ENCODE measurements at places on chromosomes 13 and 19.

DNA sequence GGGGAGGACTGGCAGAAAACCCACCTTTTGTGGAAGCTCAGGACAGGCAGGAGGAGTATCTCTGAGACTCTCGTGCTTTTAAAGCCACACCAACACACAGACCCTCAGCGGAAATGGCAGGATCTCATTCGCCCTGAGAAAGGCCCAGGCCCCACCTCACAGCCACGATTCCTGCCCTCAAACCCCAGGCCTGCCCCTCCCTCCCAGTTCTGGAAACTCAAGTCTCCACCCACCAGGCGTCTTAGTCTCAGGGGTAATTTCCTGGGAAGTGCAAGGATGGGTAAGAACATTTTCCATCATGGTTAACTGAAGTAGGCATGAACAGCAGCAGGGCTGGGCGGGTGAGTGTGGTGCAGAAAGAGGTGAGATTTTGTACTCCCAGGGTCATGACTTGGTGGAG is 8.0 kb upstream of the PDE4C start:
- no peak for DNase-seq

GRCh38 chr19:10270180-10270615 is 722 bp upstream of the ICAM1 start:
- peak; percentile 52 for DNase-seq

- DNase-seq = peak; percentile 75
These were observed 41.2 kb upstream of the KLF2 start for GRCh38 chr19:16283210-16284061.

DNA sequence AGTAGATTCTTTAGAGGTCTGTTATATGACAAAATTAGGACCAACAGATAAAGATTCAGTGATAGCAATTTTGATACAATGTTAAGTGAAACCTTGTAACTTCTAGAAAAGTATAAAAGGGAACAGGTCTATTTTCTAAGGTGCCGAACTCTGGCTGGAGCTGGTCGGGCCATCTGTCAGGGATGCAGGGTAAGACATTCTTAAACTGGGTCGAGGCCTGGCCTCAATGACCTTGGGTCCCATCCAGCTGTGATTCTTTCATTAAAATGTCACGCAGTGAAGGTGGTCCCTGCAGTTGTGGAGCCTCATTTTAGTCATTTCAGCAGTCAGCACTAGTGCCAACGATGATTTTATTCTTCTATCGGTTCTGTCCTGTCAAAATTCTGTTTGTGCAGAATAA is 271.9 kb upstream of the SPRY2 start:
- no peak for DNase-seq

GRCh38 chr13:98450539-98451111 is 126.3 kb downstream of the STK24 start:
- DNase-seq = peak; percentile 68

GRCh38 chr19:40763963-40764362 is 11.4 kb upstream of the MIA start:
- no peak for DNase-seq

- DNase-seq = no peak
These were observed 18.2 kb downstream of the IL17D start for GRCh38 chr13:20721454-20722357.

DNA sequence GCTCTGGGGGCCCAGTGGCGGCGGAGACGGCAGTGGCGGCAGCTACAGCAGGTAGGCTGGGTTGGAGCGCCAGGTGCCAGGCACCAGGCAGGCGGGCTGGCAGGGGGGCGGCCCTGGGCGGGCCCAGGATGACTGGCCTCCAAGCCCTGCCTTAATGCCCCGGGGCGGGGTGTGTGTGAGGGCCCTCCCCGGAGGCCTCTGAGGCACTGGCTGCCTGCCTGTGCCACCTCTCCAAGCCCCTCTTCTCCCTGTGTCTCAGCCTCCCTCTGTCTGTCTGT is at the start of gene KLK11:
Gene KLK11, minus strand, starts transcription at position 63 of the 278 bp plus-strand sequence. CDS start 985 bp downstream, outside the sequence.
- no peak for DNase-seq

- DNase-seq = no peak
These were observed 845.8 kb upstream of the SLITRK5 start for GRCh38 chr13:86825410-86825809.

DNA sequence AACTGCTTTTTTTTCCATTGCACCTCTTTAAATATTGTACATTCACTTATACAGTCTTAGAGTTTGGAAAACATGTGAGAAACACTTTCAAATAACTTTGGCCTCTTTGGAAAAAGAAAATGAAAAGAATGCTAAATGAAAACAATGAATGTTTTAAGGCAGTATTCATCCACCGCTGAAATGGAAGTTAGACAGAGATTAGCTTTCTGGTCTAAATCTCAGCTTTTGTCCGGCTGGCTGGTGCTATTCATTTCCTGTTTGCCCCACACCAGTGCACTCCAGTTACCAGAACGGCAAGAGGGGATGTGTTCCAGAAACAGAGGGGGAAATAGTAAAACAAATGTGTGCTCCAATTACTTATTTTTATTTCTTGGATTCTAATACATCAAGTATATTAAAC is 1201.3 kb downstream of the EFNB2 start:
- no peak for DNase-seq

GRCh38 chr13:27868641-27869435 is 51.0 kb upstream of the PDX1 start:
- DNase-seq = no peak

GRCh38 chr13:44093607-44094564 is 214.2 kb downstream of the LACC1 start:
- no peak for DNase-seq

GRCh38 chr19:13260883-13261653 is 110.9 kb downstream of the IER2 start:
- no peak for DNase-seq

DNA sequence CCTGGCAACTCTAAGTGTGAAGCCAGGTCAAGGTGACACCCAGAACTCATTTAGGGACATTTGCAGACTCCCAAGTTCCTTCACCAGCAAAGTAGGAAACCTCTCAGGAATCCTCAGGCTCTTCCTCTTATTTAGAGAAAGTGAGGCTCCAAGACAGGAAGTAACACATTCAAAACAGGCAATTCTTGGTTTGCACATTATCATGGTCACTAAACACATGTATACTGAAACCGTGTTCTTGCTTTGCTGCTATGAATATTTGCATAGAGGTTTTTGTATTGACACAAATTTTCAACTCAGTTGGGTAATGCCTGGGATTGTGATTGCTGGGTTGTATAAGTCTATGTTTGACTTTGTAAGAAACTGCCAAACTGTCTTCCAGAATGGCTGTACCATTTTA is 13.2 kb upstream of the URI1 start:
- DNase-seq = no peak

DNA sequence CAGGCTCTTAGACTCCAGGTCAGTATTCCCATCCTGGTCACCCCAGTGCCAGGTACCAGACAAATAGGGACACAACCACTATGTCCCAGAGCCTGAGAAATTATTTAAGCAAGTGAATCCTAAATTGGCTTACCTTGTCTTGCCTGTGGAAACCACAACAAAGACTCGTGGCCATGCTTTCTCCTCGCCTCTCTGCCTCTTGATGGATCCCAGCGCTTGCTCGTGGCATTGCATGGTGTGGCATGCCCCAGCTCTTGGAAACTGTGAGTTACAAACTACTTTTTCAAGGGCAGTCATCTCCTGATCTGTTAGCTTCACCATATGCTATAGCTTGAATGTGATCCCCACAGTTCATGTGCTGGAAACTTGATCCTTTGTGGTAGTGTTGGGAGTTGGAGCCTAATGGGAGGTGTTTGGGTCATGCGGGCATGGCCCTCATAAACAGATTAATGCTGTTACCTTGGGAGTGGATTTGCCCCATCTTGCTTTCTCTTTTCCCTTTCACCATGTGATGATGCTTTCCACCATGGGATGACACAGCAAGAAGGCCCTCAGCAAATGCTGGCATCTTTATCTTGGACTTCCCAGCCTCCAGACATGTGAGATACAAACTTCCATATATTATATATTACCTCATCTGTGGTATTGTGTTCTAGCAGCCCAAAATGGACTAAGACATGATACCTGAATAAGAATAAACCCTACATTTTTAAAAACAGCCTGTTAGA is 31.2 kb downstream of the SPRYD7 start:
- DNase-seq = no peak

GRCh38 chr13:67048084-67048820 is 181.9 kb downstream of the PCDH9 start:
- no peak for DNase-seq

- DNase-seq = no peak
These were observed 789.7 kb upstream of the GPC6 start for GRCh38 chr13:92436924-92437323.

- DNase-seq = no peak
These were observed 8.5 kb downstream of the CCDC8 start for GRCh38 chr19:46404753-46405468.

DNA sequence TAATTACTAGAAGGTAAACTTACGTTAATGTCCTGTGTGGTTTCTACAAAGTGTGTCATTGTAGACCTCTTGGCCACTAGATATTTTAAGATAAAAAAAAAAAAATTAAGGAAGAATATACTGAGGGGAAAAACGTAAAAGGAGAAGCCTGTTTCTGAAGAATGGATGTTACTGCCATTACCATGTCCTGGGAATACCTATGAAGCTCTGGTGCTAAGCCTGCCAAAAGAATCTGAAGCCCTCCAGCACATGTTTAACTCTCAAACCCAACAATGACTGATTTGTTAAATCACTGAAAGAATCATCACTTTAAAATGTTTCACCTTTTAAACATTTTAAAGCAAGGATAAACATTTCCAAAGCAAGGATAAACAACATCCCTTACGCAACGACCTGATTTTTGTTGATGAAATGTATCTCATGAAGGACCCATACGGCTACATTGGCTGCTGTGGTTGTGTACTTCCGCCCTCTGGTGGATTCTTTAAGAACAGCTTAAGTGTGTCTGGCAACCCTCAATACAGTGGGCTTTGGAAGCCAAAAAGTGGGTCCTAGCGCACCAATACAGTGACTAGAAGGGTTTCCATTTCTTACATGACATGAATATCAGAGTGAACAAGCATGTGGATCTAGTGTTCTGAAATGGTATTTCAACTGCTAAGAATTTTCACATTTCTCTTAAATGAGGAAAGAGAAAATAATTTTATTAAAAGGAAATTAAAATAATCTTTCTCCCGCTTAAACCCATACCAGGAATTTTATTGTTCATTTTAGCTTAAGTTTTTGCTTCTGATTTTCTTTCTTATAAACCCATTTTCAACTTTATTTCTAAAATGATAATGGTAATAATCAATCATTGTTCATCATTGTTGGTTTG is 74.5 kb upstream of the RAP2A start:
- DNase-seq = peak; percentile 89

GRCh38 chr13:97913206-97913605 is 40.3 kb upstream of the IPO5 start:
- no peak for DNase-seq

DNA sequence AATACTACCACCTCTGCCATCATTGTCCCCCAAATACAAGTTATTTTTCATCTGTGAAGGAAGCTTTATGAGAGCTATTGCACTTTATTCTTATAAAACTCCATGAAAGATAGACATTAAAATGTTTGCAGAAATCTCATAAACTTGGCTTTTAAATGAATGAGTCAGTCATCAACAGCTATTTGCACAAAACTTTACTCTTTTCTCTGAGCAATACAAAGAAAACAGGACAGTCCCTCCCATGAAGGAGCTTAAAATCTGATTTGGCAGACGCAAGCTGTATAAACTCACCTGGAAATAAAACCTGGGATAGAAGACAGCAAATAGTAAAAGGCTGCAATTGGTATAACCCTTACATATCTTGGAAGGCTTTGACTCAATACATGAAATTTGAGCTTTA is 16.6 kb upstream of the RCBTB1 start:
- no peak for DNase-seq

Measured in Ammon's horn (tissue), 1 donor.